ENCODE measurements at places on chromosomes 3 and 15.

DNA sequence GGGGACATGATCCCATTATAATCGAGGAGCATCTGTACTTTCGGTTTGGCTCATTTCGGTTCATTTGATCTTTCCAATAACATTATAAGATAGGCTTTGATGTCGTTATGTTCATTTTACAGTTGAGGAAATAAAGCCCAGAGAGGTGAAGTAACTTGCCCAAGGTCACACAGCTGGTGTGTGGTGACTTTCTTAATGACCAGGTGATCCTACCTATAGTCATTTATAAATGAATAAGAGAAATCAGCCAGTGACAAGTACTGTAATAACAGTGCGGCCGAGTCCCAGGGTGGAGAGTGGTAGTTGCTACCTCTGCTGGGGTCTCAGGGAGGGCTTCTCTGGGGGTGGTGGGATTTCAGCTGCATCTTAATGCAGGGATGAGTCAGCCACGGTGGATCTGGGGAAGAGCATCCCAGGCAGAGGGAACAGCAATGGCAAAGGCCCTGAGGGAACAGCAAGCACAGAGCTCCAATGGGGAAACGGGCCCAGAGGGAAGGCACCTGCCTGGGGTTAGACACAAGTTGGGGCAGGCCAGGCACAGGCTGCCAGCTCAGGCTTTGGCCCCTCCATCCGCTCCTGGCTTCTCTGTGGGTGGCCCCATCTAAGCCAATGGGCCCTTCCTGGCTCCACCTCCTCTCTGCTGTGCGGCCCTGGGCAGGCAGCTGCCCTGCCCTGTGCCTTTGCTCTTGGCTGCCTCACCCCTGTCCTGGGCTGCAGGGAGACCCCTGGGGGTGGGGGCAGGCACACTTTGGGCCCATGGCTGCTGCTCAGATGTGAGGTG is 1.1 kb upstream of the FBLN2 start:
- DNase-seq, result no peak

- peak; percentile 22 for DNase-seq
These were observed 67.2 kb downstream of the EFHB start for GRCh38 chr3:19866751-19867347.

DNA sequence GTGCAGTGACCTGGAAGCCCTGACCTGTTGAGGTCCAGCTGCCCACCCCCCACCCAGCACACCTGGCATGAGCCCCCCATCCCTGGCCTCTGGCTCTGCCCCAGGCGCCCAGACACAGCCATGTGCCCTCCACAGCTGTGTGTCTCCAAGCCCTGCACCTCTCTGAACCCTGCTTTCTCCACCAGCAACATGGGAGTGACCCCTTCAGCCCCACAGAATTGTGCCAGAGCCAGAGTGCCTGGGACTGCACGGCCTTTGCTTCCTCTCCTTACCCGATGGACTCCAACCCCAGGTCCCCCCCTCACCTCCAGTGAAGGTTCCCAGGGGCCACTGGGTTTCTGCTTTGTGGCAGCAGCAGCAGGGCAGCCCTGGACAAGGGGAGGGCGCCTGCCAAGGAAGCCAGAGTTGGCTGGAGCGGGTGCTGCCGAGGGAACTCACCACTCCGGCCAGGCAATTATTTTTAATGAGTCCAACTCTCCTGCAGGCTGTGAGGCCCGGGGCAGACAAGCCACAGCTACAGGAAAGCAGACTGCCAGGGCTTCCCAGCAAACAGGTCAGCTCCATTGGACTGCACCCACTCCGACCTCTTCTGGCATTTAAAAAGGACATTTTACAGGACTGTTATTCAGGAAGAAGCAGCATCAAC is 24.1 kb downstream of the PRR20G start:
- no peak for DNase-seq

DNA sequence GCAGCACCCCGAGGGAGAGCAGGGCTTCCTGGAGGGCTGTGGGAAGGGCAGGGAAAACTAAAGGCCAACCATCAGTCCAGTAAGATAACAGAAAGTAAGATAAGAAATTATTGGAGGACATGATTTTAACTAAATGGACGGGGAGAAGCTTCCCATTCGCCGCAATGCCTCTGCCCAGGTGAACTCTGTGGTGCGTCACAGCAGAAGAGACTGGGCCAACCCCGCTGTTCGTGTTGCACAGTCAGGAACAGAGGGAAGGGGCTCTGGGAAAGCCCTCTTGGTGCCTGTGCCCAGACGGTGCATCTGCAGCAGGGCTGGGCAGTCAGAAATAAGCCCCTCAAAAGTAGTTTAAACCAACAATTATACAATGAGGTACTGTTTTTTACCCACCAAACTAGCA is 284.1 kb downstream of the OCA2 start:
- DNase-seq, result no peak

GRCh38 chr3:16053794-16054193 is 120.7 kb upstream of the GALNT15 start:
- no peak for DNase-seq

GRCh38 chr3:89635137-89635536 is 527.7 kb downstream of the EPHA3 start:
- DNase-seq, result no peak

DNA sequence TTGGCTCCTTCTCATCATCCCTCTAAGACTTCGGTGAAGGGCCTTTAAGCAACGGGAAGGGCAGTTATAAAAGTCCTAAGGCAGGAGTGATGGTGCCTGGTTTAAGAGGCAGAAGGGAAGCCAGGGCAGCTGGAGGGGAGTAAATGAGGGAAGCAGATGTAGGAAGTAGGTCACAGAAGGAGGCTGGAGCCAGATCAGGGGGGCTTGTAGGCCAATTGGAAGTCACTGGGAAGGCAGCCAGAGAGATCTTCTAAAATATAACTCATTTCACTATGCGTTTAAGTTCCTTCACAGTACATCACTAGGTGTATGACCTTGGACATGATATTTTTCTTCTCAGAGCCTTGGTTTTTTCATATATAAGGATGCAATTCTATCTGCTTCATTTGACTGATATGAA is 94.7 kb downstream of the MYH15 start:
- no peak for DNase-seq

GRCh38 chr3:66464512-66464894 is 36.3 kb downstream of the LRIG1 start:
- DNase-seq, result no peak

DNA sequence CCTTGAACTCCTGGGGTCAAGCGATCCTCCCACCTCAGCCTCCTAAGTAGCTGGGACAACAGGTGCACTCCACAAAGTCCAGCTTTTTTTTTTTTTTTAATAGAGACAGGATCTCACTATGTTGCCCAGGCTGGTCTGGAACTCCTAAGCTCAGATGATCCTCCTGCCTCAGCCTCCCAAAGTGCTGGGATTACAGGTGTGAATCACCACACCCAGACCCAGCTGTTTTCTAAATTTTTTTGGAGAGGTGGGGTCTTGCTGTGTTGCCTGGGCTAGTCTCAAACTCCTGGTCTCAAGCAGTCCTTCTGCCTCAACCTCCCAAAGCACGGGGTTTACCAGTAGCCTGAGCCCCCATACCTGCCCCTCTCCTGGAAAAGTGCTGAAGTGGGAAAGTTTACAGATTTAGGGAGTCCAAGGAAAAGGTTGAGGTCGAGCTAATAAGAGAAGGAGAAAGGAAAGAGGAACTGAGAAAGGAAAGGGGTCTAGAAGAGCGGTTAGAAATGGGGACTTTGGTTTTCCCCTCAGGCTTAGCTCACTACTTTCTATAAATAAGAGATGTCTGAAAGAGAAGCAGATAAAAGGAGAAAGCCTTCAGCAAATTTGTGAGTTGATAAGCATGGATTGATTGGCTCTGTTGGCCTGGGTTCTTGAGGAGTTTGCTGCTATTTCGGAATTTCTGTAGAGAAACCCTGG is 23.6 kb downstream of the UBE2E1 start:
- no peak for DNase-seq

DNA sequence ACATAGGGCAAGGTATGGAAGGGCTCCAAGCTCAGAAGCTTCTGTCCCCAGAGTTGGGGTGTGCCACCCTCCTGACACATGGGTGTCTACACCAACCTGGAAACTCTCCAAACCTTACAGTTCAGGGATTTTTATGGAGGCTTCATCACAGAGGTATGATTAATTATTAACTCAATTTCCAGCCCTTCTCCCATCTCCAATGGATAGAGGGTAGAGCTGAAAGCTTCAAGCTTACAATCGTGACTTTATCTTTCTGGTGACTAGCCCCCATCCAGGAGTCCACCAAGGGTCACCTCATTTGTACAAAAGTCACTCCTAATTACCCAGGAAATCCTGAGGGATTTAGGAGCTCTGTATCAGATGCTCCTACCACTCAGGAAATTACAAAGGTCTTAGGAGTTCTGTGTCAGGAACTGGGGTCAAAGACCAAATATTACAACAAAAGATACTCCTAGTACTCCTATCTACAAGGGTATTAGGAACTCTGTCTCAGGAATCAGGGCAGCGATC is 62.7 kb downstream of the TFDP2 start:
- no peak for DNase-seq

DNA sequence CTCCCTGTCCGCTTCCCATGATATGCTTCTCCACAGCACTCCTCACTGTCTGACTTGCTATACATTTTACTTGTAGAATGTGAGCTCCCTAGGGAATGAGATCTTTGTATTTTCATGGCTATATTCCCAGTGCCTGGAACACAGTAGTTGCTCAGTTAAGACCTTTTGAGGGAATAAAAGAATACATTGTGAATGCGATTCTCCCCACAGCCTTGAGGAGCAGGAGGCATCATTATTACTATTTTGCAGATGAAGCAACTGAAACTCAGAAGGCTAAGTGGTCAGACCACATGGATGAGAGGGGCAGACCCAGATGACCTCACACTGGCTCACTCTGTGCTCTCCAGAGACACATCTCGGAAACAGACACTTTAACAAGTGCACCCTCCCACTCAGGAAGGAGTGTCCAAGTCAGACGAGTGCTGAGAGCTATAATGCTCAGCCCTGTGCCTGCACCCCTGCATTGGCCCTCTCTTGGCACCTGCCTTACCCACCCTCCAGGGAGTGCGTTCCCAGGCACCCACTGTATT is 46.8 kb downstream of the SST start:
- no peak for DNase-seq

DNA sequence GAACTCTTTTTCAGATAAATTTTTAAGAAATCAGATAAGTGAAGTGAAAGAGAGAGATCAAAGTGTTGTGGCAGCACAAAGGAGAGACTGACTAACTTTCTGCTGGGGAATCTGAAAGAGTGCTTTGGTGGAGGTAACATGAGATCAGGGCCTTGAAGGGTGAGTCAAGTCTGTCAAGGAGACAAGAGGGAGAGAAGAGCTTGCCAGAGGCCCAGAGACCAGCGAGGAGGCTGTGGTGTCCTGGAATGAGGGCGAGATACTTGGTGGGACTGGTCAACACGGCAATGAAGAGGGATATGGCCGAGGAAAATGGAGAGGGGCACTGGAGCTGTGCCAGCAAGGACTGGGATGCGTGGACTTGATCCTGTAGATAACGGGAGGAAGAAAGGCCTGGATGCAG is 4.6 kb downstream of the TADA3 start:
- DNase-seq, result no peak

DNA sequence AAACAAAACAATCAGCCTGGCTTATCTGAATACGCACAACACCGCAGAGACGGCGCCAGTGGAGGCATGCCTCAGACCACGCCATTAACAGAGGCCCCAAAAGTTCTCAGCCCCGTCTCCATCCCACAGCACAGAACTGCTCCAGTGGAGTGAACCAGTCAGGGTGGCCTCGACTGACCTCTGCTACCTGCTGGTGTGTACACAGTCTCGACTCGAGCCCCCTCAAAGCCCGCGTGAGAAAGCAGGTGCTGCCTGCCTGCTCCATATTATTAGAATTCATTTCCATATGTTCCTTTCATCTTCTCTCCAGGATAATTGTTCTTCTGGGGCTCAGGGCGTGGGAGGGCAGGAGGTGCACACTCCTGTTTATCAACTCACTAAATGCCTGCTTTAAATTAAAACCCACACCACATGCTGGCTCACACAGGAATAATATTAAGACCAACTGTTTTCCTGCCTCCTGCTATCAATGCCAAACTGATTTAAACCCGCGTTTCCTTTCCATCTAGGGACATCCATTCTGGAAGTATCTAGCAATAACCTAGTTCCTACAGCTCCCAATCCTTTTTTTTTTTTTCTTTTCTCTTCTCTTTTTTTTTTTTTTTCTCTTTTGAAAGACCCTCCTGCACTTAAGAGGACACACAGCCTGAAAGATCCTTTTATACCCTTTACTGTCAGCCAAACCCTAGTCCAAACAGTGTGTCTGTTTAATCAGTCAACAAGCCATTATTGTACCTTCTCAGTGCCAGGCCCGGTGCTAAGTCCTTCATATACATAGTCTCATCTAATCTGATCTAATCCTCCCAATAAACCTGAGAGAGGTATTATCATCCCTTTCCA is 101.2 kb downstream of the TLE3 start:
- DNase-seq, result peak; percentile 37

DNA sequence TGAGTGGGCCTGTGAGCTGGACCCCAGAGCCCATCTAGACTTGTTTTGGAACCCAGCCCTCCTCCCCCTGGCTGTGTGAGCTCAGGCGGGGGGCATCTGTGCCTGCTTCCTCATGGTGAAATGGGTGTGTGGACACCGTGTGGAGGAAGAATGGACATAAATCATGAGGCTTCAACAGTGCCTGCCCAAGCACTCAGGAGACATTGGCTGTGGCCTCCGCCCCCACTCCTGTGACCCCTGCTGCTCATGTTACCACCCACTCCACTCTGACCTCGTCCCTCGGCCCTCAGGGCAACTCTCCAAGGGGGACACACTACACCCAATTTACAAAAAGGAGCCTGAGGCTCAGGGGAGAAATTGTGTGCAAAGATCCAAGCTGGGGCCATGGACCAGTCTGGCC is 16.6 kb downstream of the TPRA1 start:
- DNase-seq, result no peak

DNA sequence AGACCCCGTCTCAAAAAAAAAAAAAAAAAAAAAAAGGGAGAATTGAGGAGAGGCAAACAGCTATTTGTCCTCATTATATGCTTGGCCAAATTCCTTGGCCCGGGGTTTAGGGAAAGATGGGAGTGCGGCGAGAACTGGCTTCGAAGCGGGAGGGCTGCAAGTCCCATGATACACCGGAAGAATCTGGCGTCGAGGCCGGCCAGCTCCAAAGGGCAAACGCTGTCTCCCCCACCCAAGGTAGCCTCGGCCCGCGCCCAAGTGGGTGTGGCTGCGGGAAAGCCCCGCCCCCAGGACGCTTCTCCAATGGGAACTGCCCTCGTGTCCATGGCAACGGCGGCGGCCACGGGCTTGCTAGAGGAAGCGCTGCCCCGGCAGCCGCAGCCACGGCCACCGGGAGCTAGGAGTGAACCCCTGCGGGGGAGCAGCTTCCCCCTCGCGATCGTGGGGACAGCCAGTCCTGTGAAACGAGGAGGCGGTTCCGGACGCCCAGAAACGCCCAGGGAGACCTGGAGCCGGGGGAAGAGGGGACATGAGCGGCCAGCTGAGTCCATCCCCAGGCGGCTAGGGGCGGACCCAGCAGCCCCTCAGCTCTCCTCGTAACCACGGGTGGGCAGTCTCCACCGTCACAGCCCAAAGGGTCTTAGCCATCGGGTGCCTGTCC is at the start of gene TTLL13:
TTLL13 (plus strand) TSS at position 354 of the 661 bp plus-strand sequence. CDS start 1,075 bp downstream, outside the sequence.
- no peak for DNase-seq

- no peak for DNase-seq
These were observed 35.5 kb downstream of the MESD start for GRCh38 chr15:80953953-80954778.

GRCh38 chr15:32861761-32862160 is 144.0 kb downstream of the GREM1 start:
- no peak for DNase-seq
